ENCODE measurements at places on chromosomes 7 and 10. TPM values are rescaled to one million over a fixed set of nuclear protein-coding genes. Genes with fewer than 3 reads are reported as not detected.

DNA sequence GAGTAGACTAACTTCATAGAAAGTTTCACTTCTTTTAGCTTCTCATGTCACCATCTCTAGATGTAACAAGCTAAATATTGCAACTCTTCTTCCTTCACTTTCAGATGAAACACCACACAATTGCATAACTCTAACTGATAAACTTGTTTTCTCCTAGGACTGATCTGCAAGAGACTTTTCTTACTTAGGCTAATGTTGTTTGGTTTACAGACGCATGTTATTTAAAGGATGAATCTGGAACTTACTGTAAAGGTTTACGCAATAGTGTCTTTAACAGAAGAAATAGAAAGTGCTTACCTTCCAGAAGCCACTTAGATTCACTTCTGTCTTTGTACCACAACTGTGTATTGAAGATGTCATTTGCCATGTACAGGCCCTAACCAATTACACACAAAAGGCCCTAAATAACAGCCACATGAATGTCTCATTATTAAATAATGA, 22.1 kb upstream of the ZC3HAV1 start:
- H3K4me1 ChIP-seq, result peaks cover 40% of the 10 kb centered on the region
- no peak overlapping the region for H3K27ac ChIP-seq

DNA sequence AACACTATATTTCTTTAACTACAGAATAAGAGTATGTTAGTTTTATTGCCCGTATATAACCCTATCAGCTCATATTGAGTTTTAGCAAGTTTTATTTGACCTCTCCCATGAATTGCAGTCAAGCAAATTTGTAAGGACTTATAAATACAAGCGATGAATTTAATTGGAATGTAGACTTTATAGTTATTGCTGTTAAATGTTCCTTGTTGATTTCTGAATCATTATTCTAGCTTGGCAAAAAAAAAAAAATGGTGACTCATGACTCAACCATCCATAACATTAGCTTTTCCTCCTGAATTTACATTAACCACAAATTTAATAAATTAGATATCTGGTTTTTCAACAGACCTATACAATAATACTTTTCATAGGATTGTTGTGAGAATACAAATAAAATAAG, 334.0 kb upstream of the LRRTM3 start:
- H3K27me3 ChIP-seq, result no peaks in the 10 kb centered on the region
- no peaks in the 10 kb centered on the region for H3K36me3 ChIP-seq
- no peak overlapping the region for H3K4me3 ChIP-seq
- DNase-seq, result no peak

- H3K4me1 ChIP-seq, result no peaks in the 10 kb centered on the region
- no peaks in the 10 kb centered on the region for H3K36me3 ChIP-seq
- no peak for DNase-seq
- no peak overlapping the region for H3K27ac ChIP-seq
- H3K27me3 ChIP-seq, result no peaks in the 10 kb centered on the region
Measured at GRCh38 chr10:14389981-14390590, 59.4 kb upstream of the FRMD4A start.

The MYH16 gene
- total RNA-seq, result 0.15 TPM

The TCERG1L gene
- total RNA-seq, result not detected

The TUBB8 gene
- 0.31 TPM for total RNA-seq

- no peak overlapping the region for H3K4me3 ChIP-seq
- no peak for DNase-seq
- H3K36me3 ChIP-seq, result no peaks in the 10 kb centered on the region
- H3K27ac ChIP-seq, result no peak overlapping the region
Measured at GRCh38 chr7:150803161-150803860, 2.7 kb downstream of the TMEM176A start.

DNA sequence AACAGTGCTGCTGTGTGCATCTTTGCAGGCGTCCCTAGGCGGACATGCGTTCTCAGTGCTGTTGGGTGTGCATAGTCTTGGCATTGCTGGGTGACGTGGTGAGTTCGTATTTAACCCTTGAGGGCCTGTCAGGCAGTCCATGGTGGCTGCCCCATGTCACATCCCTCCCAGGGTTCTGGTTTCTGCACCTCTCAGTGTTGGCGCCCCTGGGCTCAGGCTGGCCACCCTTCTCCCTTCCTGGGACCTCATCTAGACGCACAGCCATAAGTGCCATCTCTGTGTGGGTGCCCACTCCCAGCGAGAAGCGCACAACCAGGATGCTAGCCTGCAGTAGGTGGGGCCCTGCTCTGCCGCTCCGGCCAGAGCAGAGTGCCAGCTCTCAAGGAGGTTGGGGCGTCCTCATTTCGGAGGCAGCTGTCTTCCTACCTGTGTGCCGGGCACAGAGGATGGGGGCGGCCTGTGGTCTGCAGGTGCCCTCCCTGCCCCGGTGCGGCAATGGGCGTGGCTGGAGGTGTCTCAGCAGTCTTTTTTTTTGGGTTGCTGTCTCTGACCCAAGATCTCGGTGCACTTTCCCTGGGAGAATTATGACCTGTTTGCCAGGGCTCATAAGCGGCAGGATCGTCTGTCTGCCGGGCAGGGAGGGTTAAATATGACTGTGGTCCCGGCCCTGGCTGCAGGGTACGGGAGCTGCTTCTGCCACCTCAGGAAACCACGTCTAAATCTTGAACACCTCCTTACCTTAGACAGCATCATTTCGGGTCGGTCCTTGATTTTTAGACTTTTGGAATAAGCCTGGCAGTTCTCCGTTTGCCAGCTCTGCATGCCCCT, 6.5 kb downstream of the INPP5A start:
- H3K27ac ChIP-seq, result no peak overlapping the region
- H3K36me3 ChIP-seq, result no peaks in the 10 kb centered on the region
- H3K27me3 ChIP-seq, result no peaks in the 10 kb centered on the region
- DNase-seq, result no peak
- no peak overlapping the region for H3K4me3 ChIP-seq
- peaks cover 43% of the 10 kb centered on the region for H3K4me1 ChIP-seq

- DNase-seq, result no peak
- no peaks in the 10 kb centered on the region for H3K36me3 ChIP-seq
- H3K27me3 ChIP-seq, result peaks cover 3% of the 10 kb centered on the region
- H3K4me1 ChIP-seq, result no peaks in the 10 kb centered on the region
Measured at GRCh38 chr7:45328403-45328981, 170.9 kb downstream of the RAMP3 start.

- no peaks in the 10 kb centered on the region for H3K4me1 ChIP-seq
- no peaks in the 10 kb centered on the region for H3K36me3 ChIP-seq
- no peaks in the 10 kb centered on the region for H3K27me3 ChIP-seq
- no peak for DNase-seq
- no peak overlapping the region for H3K4me3 ChIP-seq
Measured at GRCh38 chr10:111837985-111838384, 345.6 kb downstream of the GPAM start.

DNA sequence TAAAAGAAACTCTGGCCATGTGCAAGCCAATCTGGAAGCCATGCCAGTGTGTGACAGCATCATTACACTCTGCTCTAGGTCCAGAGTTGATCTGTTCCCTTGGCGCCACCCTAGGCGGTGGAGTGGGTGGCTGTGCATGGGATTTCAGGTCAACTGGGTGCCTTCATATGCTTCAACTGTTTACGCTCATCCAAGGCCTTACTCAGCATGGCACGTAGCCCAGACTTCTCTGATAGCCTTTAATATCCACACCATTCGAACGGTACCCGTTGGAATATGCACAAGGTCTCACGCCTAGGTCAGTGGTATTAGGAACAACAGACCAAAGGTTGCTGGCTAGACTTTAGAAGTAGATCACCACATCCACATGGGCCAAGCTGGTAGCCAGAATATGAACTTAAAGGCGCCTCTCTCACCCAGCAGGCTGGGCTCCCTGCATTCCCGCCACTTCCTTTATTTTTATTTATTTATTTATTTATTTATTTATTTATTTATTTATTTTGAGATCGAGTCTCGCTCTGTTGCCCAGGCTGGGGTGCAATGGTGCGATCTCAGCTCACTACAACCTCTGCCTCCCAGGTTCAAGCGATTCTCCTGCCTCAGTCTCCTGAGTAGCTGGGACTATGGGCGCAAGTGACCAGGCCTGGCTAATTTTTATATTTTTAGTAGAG, 18.7 kb upstream of the ACHE start:
- peaks cover 19% of the 10 kb centered on the region for H3K4me1 ChIP-seq
- H3K4me3 ChIP-seq, result no peak overlapping the region
- H3K27ac ChIP-seq, result no peak overlapping the region
- H3K36me3 ChIP-seq, result no peaks in the 10 kb centered on the region
- DNase-seq, result peak; percentile 32

- H3K27me3 ChIP-seq, result no peaks in the 10 kb centered on the region
- no peak overlapping the region for H3K27ac ChIP-seq
- H3K4me1 ChIP-seq, result no peaks in the 10 kb centered on the region
Measured at GRCh38 chr7:77923419-77923818, 124.8 kb downstream of the PHTF2 start.
